ENCODE measurements at places on chromosomes 16 and 17.

DNA sequence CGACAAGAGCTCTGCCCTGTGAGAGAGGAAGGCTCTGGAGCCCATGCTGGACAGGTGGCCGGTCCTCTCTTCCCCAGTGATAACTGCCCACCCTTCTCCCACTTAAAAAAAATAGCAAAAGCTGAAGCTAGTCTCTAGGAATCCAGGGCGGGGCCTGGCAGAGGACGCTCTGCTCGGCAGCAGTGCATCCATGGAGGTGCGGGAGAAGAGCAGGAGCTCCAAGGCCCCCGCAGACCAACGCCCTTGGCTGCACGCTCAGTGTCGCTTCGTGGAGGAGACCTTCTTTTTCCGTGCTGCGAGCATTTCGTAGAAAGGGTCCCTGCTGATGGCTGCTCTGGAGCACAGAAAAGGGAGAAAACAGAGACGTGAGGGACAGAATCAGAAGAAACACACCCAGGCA lies 98.6 kb upstream of the DNAH17 start:
- no peak for DNase-seq

DNA sequence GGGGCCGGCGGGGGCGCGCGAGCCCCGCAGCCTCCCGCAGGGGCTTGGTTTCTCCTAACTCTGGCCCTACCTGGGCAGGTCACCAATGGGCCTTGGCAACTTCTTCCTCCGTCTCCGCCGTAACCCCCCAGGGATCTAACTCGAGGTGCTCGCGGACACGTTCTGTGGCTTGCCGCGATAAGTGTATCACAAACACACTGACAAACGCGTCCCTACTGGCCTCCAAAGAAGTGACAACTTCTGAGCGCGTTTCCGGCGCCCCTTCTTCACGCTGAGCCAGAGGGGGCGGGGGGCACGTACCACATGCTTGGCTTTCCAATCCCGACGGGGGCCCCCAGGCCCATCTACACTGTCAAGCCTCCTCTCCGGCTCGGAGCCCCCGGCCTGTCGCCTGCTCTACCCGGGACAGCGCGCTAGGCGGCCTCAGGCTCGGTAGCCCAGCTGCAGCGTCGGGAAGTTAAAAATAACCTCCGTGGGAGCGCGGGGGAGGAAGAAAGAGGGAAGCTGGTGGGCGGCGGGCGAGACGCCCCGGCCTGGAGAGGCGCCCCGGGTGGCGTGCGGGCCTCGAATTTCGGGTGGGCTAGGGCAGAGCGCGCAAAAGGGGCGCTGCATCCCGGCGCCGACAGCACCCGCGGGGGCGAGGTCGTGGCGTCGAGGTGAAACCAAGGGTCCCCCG lies 725 bp upstream of the SPHK1 start:
- DNase-seq, result peak; percentile 56

- no peak for DNase-seq
Measured at GRCh38 chr17:8914554-8914953, 47.1 kb upstream of the PIK3R6 start.

DNA sequence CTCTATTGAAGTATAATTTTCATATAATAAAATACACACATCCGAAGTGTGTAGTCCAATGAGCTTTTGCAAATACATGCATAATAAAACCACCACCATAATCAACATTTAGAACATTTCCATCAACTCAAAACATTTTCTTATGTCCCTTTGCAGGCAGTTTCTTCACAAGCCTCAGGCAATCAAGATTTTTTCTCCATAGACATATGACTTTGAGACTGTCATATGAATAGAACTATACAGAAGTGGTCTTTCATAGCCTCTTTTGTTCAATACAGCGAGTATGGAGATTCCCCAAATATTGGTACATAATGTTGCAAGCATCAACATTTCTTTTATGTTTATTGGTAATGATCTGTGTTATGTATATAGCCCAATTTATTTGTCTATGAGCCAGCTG lies 983.2 kb downstream of the CDH11 start:
- no peak for DNase-seq

DNA sequence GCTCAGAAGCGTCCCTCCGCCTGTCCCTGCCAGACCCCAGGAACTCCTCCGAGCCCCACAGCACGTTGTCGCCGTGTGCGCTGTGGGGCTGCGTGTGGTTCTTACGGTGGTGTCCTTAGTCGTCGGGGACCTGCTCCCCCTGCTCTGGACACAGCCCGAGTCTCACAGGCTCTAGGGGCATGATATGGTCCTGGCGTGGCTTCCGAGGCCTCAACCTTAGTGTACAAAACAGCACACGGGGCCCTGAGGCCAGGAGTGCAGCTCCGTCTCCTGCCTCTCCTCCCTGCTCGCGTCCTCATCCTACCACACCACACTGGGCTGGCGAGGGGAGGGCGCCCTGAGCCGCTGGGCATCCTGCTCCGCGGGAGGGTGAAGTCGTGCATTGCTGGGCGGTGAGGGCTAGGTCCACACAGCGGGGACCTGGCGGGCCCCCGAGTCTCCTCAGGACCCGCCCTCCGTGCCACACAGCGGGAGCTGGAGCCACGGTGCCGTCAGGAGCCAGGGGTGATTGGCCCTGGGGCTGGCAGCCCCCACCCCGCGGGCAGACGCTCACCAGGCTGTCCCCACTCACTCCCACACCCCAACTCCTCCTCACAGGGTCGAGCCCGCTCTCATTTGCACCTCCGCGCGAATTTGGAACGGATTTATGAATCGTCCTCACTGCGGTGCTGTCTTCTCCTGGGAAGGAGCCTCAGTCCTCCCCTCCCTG lies 1.2 kb upstream of the MAFG start:
- no peak for DNase-seq

DNA sequence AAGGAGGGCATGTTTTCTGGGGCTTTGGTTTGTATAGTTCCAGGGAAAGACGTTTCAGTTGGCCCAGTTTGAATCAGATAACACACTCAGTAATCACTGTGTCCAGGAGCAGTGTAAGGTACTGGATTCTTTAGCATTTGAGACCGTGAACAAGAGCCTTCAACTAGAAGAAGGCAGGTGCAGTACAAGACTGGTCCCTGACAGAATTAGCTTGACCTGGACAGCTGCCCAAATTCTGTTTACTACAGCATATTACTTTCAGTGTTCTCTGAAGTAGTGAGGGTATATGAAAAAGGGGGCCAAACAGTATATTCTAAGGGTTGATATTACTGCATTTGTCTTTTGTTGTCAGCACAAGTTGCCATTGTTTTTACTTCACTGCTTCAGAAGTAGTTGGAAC lies 81.3 kb downstream of the COX10 start:
- no peak for DNase-seq

- no peak for DNase-seq
Measured at GRCh38 chr16:89957216-89957785, 8.7 kb downstream of the DEF8 start.

DNA sequence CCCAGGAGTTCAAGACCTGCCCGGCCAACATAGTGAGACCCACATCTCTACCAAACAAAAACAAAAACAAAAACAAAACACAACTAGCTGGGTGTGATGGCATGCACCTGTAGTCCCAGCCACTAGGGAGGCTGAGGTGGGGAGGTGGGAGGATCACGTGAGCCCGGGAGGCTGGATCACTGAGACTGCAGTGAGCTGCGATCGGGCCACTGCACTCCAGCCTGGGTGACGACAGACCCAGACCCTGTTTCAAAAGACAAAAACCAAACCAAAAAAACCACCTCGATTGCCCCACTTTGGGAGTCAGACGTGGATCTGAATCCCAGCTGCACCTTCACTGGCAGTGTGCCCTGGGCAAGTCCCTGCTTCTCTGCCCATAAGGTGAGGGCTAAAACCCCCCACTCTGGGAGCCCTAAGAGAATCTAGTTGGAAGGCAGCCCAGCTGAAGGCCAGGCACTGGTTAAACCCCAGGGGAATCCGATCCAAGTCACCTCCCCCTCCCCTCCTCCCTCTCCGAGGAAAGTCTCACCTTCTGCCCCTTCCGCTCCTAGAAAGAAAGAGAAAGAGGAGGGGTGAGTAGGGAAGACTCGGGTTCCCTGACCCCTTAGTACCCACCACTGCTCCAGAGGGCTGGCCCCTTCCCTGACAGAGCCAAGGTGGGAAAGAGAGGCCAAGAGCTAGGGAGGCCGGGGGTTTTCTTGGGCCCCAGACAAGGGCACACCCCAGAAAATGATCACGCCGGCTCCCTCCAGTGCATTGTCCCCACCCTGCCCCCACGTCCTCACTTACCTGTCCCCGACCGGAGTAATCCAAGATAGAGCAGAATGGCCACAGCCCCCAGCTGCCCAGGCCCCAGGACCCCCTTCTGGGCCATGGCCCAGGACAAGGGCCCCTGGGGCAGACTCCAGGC lies 647 bp downstream of the PRSS8 start:
- no peak for DNase-seq

DNA sequence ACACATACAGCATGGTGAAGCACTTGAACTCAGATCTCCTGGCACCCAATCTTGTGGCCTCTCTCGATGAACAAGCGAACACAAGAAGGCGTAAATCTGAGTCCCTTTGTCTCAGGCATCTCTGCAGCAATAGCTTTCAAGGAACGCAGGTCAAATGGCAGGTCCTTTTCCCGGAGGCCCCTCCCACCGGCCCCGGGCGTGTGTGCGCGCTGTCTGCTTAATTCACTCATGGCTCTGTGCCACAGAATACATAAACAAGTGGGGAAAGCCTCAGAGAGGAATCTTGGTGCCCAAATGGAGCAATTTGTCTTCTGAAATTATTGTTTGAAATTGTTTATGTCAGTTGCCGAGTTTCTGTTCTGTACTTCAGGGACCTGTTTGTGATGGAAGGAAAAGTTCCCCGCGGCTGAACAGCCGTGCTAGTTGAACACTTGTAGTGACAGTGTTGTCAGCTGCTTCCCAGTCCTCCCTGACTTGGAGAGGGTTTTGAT lies 14.8 kb downstream of the MYOCD start:
- no peak for DNase-seq

DNA sequence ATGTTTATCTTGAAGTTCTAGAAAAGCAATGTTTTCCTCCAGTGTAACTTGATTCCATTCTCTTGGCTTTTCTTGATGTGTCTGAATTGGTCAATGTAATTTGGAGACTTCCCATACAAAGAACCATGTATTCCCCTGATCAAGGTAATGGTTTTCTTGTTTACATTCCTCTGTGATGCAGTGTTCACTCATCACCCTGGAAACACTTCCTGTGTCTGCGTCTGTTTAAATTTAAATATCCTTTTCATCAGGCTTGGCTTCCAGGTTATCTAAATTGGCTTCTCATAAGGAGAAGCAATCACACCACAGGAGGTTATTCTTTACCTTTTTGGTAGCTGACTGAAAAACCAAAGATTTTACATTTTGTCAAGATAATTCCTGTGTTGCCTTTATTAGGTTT lies 237.3 kb upstream of the WSCD1 start:
- no peak for DNase-seq

GRCh38 chr16:67462279-67462655 lies 18.7 kb downstream of the ATP6V0D1 start:
- no peak for DNase-seq

DNA sequence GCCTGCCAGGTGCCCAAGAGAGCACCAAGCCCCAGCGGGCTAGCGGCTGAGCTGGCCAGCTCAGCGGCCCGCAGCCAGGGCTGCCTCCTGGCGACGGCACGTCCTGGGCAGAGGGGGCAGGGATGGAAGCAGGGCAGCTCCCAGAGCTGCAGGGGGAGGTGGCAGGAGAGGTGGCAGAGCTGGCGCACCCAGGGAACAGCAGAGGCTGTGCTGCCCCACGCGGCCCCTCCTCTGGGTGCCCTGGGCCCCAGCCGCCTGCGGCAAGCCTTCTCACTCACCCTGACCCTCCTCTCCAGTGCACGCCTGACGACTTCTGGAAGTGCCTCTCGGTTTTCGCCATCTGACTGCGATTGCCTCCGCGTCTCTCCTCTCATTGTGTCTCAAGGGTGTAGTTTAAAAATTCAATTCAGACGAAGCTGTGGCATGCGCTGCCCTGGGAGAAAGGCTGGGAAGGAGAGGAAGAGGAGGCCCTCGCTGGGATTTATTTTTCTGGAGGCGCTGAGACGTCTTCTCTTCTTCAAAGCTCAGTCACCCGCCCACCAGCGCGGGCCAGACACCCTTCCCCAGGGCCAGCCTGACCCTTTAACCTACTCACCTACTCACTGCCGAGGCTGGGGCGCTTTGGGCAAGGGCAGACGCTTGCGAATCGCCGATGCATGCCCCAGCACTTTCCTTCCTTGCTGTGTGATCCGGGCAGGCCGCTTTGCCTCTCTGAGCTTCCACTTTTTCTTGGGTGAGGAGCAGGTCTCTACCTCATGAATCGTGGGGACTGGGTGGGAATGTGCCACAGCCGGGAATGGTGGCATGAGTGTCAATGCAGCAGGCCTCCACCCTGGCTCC lies 24.9 kb downstream of the GSE1 start:
- no peak for DNase-seq

- peak; percentile 54 for DNase-seq
Measured at GRCh38 chr16:89909777-89910716, 8.6 kb upstream of the MC1R start.

DNA sequence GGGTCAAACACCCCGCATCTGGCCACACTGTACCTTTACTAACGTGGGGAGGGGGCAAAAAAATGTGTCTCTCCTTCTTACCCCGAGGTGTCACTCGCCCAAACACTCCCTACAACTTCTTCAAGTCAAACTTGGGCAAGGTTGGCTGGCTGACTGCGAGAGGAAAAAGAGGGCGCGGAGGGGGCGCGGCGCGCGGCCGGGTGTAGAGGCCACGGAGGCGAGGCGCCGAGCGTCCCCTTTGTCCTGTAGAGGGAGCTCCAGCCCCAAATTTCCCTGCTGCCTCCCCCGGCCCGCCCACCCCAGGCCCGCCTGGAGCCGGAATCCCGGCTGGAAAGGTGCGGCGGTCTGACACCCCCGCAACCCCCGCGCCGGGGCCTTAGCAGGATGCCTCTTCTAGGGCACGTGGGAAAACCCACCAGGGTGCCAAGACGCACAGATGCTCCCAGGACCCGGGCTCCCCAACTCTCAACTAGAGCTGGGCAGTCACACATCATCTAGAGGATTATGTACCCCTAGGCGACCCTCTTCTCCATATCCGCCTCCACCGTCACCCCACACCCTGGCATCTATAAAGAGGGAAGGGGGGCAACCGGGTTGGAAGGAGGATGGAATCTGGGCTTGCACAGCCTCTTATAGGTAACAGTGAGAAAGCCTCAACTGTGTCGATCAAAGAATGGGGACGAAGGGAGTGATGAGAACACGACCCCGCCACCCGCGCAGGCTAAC lies 4.2 kb downstream of the IRX3 start:
- no peak for DNase-seq

- no peak for DNase-seq
Measured at GRCh38 chr17:39487946-39488345, 26.7 kb downstream of the CDK12 start.

DNA sequence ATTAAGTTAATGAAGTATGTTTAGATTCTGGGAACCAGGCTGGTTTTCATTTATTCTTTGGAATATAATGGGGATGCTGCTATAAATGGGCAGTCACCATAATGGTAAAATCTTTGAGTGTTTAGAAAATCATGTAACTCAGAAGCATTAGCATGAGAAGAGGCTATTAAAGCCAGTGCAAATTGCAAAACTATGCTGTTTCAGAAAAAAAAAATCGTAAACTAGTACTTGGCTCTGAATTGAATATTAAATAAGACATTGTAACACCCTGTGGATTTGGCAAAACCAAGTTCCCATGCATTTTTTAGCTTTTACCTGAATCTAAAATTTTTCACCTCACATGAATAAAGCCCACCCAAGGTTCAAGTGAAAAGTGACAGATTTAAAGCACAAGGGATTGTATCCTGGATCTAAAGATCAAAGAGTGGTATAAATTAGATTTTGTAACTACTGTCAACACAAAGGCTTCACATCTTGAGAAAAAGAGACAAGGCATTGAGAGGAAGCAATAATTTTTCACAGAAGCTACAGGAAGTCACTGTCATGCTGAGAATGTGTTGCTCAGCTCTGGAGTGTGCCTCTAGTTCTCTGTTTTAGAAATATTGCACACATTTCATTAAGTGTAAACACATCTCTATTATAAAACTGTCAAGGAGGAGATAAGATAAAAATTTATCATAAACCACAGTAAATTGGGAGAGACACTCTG lies 142.2 kb downstream of the ABCA8 start:
- no peak for DNase-seq

All from stimulated activated CD4-positive, alpha-beta T cell treated with anti-CD3 and anti-CD28 coated beads, Interleukin-4, amount 100 ng/mL, for 4 hours (primary cell).